ENCODE measurements at places on chromosomes 13 and 19.

DNA sequence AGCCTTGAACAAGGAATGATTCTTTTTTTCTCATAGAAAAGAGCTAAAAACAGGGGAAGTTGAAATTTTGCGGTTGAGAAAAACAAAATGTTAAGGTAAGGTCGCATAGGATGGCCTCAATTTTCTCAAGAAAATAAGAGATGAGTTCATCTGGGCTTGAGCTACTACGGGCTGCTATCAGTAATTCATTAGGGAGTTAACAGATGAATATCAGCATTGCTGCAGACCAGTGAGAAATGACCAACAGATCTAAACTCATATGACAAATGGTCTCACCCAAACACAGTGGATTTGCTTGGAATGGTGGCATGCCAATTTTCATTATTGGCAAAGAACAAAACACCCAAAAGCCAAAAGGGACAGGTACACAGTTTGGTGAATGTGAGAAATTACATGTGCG is 56.6 kb downstream of the GPC6 start:
- no peak for DNase-seq

GRCh38 chr13:44132710-44133109 is 240.9 kb upstream of the SERP2 start:
- no peak for DNase-seq

DNA sequence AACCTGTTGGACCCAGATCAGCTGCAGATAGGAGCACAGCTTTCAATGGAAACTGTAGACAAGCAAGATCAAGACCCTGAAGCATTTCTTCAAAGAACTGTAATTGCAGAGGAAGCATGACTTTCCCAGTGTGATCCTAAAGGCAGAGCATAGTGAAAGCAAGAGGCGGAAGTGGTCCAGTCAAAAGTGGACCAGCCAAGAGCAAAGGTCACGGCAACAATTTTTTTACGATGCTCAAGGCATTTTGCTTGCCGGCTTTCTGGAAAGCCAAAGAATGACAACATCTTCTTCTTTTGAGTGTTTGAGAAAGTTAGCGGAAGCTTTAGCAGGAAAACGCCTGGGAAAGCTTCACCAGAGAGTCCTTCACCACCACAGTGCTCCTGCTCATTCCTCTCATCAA is 111.6 kb downstream of the RNF17 start:
- DNase-seq, result no peak

- no peak for DNase-seq
Observed at GRCh38 chr19:23788411-23788810, 29.7 kb upstream of the ZNF681 start.

DNA sequence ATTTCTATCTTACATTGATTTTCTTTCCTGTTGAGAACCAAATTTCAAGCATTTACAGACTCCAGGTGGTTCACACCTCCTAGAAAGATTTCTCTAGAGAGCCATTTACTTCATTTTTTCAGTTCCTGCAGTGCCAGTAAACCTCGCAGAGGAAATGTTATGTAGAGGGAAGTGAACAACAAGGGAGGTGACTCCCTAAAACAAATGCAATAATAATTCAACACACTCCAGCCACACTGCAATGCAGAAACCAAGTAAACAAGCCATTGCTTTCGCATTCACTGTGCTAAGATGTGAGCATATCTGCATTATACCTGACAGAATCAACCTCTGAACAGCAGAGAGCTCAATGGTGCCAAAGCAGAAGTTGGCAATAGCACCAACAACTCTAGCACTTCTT is 215.1 kb downstream of the RBM26 start:
- no peak for DNase-seq

DNA sequence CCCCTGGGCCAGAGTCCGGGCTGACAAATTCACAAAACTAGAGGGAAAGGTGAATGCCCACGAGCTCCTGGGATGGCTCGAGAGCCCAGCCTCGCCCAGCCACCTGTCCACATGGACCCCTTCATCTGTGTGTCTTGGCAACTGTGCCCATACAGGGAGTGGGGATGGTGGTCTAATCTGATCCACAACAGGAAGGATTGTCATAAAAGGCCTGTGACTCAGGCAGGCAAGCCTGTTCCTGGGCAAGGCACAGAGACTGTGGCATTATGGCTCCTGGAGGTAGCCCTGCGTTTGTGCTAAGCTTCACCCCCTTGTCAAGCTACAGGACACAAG is 20.0 kb downstream of the CAPS start:
- DNase-seq, result no peak

All from cerebellar cortex (tissue), 1 donor.